ENCODE measurements at places on chromosomes 1 and 21.

- DNase-seq: no peak
These were observed 38.2 kb downstream of the TIAM1 start for GRCh38 chr21:31305888-31306287.

DNA sequence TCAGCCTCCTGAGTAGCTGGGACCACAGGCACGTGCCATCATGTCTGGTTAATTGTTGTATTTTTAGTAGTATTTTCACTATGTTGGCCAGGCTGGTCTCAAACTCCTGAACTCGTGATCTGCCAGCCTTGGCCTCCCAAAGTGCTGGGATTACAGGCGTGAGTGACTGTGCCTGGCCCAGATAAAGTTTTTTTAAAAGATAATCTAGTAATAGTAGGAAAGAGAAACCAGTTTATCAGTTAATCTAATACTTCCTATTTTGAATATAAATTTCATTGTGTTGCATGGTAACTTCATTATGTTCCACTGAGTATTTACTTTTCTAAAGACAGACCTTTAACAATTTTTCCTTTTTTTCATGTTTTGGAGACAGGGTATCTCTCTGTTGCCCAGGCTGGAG lies 10.0 kb downstream of the RABGAP1L start:
- no peak for DNase-seq

DNA sequence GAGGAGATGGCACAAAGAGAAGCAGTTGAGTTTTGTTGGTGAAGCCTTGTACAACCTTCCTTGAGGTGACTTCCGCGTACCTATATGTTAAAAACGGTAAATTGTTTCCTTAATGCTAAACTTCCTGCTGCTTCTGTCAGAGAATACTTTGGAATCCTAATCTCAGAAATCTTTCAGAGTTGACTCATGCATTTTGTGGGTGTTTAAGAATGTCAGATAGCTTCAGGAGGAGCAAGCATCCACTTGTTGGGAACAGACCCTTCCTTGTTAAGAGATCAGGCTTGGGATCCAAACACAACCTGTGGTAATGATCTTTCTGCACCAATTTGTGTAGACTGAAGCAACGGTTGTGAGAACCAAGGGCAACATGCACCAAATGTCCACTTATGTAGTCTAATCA lies 29.5 kb downstream of the AK4 start:
- DNase-seq: no peak

DNA sequence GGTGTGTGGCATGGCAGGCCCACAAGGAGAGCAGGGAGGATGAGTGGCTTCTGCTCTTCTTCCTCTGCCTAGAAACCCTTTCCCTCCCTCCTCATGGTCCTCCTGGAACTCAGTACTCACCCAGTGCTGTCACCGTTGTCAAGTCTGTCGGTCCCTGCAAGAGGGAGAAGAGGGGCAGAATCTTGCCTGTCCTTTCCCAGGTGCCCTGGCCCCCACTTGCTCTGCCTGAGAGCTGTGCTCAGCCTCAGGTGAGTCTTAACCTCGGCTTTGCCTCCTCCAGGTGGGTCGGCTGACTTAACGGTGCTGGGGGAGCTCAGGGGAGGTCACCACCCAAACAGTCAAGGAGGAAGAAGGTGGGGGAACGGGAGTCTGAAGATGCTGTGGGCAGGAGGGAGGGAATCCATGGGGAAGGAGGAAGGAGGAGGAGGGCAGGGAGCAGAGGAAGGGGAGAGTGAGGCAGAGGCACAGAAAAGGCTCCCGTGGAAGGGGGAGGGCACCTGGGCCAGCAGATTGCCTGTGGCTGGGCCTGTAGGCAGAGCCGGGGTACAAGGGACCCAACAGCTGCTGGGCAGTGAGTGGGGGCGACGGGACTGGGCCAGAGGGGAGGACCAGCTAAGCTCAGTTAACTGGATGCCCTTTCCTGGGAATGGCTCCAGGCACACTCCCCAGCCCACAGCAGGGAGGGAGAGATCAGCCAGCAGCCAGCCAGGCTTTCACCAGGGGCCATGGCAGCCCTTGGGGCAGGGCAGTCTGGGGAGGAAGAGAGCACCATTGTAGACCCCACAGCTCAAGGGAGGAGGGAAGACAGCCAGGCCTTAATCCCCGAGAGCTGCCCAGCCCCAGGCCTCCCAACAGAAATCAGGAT lies 26.3 kb downstream of the CTNNBIP1 start:
- no peak for DNase-seq

DNA sequence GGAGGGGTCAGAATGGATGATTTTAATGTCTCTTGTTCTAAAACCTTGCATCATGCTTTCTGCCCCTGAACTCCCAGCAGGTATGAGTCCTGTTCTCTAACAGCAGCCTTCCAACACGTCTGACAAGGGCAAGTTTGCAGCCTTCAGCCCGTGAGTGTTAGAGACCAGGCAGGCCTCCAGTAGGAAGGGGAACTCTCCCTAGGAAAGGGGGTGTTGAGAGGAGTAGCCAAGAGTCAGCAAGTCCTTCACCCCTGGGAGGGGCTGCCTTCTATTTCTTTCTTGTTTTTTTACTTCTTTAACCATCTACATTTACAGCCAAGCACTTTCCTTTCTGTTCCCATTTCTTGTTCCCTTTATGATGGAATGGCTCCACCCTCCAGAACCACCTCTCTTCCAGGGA lies 14.2 kb downstream of the BATF3 start:
- DNase-seq: no peak

- no peak for DNase-seq
These were observed 160.0 kb downstream of the PDE4B start for GRCh38 chr1:65952696-65953095.

DNA sequence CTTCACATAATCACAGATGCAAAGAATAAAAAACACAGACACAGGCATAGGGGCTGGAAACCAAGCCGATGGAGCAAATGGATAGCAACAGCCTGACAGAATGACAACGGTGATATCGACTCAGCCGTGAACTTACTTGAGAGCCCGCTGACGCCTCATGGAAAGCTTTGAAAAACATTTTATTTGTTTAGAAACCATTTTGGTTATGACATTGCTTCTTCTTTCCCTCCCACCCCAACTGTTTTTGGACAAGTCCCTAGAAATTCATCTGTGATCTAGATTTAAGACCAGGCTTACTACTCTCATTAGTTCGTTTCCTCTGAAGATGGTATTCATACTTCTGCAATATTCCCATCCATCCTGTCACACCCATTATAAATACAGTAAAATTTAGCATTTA lies 44.9 kb downstream of the PCSK9 start:
- DNase-seq: no peak

DNA sequence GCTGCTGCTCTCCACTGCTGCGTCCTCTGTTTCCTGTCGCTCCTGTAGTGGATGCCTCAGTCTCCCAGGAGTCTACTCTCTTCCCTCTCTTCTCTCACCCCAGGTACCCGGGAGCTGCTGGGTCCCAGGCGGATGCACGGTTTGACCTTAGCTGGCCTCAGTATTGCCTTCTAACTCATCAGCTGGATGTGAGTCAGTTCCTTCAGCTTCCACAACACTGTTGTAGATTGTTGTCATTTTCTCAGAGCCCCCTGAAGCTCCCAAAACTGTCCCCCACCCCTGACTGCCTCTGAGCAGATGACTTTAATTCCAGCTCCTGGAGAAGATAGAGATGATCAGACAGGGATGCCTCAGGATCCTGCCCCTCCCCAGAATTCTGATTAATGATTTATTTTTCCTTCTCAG lies 7.2 kb downstream of the CNIH3 start:
- no peak for DNase-seq

DNA sequence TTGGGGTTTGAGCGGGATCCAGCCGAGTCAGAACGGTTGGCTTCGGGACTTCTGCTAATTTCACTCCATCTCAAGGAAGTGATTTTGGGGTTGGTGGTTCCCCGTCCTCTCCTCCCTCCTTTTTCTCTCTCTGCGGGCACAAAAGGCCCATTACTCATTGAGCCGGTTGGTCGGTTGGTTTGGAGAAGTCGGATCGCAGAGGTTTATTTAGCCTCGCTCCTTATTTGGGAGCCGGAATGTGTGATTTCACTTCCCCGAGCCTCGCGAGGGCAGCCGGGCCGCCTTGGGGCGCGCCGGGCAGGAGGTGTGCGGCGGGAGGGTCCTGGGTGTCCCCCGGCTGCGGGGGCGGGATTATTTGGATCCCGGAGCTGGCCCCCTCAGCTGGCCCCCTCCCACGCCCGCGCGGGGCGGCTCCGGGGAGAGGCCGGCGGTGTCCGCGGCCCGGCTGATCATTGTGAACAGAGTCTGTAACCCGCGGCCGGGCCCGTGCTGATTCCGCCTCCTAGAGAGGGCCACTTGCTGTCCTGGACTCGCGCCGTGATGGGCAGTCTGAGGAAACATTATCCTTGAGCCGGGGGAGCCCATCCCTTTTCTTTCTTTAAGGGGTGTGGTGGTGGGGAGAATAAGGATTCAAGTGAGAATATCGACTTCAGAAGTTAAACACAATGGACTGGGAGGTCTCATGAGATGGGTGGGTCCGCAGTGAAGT lies 1.2 kb downstream of the MAPKAPK2 start:
- DNase-seq: peak; percentile 64

- no peak for DNase-seq
These were observed 402.2 kb downstream of the SMYD3 start for GRCh38 chr1:246104927-246105326.

DNA sequence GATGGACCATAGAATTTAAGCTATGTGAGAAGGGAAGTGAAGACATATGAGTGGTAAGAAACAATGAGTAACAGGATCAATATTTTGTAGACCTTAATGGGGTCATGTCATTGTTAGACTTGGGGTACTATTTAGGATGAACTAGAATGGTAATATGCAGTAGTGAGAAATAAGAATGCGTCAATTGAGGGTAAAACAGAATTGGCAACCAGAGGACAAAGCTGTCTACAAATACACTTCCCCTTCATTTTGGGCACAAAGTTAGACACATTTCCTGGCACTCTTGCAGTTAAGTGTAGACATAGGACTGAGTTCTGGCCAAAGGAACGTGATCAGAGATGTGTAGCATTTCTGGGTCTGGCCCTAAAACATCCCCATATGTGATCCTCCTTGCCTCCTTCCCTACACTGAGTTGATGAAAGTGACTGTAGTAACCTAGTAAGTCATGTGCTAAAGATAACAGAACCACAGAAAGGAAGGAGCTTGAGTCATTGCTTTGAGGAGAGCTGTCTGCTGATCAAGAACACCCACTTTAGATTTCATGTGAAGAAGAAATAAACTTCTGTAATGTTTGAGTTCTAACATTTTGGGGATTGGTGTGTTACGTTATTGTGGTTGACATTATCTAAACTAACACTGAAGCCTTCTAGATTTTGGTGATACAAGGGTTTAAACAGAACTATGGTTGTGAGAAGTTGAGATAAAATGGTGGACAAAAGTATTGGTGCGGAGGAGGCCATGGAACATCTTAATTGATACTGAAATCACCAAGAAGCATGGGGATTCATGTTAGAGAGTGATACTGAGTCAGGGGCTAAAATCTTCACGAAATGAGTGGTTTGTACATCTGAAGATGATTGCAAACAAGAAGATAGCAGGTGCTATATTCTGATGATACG lies 41.7 kb downstream of the CD55 start:
- DNase-seq: peak; percentile 29

DNA sequence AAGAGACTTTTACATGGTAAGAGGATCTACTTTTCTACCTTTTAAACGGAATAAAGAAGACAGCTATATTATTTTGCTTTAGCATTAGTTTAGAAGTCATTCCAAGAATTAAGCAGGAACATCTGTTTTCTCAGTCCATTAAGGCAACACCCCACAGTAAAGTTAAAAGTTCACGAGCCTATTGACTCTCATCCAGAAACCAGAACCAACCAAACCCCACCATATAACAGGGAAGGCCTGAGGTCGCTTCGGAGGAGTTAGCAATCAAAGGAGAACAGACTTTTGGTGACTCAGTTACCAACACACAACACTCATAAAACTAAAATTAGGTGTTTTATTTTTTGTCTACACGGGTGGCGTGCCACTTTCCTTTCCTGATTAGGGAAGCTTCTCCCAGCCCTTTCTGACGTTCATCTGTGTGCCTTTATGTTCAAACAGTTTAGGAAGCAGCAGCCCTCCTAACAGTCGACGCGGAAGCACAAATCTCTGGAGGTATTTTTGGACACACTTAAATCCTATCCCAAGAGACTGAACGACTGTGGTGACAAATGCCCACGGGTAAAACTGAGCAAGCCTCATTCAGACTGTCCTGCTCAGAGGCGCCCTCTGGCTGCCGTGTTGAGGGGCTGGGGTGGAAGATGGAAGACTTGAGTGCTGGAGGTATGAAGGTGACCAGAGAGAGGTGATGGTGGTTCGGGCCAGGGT lies 8.6 kb upstream of the PLA2G2C start:
- DNase-seq: peak; percentile 83

GRCh38 chr1:246107516-246108277 lies 399.4 kb downstream of the SMYD3 start:
- DNase-seq: no peak

- no peak for DNase-seq
These were observed 154.3 kb upstream of the COL6A1 start for GRCh38 chr21:45827302-45827692.

DNA sequence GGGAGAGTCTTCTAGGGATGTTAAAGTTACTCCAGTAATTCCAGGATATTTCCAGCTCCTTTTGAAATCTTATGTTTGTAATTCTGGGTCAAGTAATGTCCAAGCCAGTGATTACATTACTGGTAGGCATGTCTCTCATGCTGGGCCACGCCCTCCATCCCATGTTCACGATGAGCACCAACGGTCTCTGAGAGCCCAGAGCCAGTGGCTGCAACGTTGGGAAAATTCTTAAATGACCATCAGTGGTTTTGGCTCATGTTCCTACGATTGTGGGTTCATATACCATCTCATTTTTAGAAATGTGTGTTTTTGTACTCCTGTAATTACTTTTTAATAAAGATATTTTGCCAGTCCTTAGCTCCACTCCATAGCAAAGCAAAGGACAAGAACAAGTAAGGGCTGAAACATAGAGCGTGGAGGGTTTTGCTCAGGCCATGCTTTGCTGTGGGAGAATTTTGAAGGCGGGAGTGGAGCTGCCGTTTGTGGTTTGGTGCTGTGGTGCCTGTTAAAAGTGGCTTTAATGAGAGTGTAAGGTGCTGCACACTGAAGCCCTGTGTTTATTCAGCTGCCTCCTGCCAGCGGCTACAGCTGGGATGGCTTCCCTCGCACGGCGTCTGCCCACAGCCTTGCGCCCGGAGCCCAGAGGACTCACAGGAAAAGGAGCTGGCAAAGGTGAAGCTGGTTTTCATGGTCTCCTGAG lies 28.9 kb downstream of the VANGL1 start:
- DNase-seq: no peak
